Choroid plexus epithelial cell (primary cell): ENCODE measurements at places on chromosomes 1 and 21.

DNA sequence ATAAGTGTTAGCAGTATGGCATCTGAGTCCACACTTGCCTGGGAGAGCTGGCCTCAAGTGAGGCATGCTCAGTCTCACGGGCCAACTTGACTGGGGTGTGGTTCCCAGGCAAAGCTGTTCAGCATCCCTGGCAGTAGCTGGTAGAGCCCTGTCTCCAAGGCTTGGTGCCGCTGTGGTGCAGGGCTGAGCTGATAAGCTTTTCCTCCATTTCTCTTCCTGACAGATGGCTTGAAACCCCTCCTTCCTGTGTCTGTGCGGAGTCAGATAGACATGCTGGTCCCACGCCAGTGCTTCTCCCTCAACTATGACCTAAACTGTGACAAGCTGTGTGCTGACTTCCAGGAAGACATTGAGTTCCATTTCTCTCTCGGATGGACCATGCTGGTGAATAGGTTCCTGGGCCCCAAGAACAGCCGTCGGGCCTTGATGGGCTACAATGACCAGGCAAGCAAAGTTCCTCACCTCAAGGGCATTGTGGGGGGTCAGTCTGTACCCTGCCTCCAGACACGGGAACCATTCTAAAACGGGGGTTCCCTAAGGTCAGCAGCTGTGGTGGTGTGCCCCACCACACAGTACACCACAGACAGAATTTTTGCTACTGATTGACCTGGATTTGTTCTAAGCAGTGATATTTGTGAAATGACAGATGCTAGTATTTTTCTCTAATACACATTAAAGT lies 13.7 kb upstream of the MIIP start:
- no peak for DNase-seq

DNA sequence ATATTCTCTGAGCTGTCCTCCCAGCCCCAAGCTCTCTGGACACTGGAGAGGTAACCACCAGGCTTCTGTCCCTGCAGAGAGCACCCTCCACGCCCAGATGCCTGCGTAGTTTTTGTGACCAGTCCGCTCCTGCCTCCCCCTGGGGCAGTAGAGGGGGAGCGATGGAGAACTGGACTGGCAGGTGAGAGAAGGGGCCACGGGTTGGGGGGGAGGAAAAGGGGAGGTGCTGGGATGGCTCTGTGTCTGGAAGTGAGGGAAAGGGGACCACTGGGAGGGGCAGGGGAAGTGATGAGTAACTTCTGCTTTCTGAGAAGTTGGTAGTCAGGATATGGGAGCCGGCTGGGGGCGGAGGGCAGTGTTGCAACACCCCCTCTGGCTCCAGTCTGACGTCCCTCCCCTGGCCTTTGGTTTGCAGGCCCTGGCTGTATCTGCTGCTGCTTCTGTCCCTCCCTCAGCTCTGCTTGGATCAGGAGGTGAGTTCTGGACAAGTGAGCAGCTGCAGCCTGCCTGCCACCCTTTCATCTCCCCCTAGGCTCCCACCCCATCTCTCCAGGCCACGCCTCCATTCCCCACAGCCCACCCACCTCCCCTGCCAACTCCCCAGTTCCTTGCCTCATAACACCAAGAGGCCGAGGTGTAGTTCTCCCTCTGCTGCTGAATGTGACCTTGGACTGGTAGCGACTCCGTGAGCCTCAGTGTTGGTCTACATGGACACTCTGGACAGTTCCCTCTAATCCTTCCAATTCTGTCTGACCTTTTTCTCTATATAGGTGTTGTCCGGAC lies 3.1 kb downstream of the ADAMTSL4 start:
- DNase-seq = peak; percentile 97

DNA sequence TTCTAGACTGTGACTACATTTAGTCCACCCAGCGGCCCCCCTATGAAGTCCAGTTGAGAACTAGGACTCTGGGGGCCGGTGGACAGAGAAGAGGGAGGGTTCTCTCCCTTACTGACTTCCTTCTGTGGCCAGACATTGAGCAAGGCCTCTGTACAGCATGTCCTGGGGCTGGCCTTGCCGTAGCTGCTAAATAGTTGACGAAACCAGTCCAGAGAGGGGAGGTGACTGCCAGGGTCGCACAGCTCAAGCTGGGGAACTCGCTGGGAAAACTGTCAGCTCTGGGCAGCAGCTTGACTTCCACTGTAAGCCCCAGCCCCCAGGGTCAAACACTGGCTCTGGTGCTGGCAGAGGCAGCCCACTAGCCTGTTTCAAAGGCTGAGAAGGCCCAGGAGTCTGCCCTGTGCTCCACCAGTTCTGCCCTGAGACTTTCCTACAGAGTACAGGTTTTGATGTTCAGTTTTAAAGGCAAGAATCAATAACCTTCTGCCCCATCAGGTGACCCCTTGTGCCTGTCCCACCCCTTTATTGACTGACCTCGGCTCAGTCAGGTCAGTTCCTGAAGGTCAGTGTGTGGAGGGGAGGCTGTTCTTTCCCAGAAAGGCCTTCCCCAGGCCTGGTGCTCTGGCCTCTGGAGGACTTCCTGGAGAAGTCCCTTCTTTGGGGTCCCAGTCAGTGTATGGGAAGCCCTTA lies 14.1 kb downstream of the PCSK9 start:
- peak; percentile 86 for DNase-seq

DNA sequence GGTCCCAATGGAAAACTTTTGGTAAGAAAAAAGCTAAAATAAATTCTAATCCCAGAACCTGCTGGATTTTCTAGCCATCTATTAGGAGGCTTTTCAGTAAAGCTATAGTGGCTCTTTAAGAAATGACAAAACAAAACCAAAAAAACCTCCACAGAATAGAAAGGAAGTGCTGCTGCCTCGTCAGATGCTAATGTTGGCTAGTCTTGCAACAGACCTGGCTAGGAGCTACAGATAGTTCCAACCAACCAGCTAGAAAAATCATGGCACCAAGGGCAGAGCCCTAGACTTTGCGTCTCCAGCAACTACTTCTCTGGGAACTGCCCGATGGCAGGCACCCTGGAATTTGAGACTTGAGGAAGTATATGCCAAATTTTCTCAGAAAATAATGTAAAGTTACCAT lies 7.6 kb downstream of the CD101 start:
- no peak for DNase-seq

GRCh38 chr1:6912518-6912917 lies 127.3 kb downstream of the CAMTA1 start:
- no peak for DNase-seq

DNA sequence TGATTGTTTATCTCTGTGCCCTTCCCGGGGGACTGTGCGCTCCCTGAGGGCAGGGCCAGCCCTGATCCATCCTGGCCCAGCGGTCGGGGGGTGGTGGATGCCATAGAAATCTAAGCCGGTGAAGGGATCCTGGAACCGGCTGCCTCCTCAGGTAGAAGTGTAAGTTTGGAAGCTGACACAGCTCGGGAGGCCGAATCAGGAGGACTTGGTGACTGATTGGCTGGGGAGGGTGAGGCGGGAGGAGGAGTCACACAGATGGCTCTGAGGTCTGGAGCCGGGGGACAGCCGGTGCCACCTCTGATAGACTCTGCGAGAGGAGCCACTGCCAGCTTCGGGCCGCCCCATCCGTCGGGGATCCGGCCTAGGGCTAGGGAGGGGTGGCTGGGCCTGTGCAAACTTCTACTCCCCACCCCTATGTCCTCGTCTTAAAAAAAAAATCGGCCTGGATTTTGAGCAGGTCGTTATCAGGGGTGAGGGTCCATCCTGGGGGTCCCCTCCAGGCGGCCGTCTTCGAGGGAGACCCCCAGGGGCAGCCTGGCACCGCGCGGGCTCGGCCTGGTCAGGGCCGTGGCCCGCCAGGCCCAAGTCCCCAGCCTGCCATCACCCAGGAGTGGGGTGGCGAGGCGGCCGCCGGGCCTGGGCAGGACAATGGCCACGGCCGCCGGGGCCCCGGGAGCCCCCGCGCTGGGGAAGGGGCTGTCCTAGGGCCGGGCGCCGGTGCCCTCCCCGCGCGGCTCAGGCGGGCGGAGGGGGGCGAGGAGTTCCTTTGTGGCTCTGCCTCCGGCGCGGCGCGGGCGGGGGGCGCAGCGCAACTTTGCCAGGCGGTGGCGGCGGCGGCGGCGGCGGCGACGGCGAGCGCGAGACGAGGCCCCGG lies 708 bp upstream of the ZNF362 start:
- DNase-seq = peak; percentile 51

- peak; percentile 95 for DNase-seq
Measured at GRCh38 chr1:198935306-198935921, 296.6 kb downstream of the PTPRC start.

DNA sequence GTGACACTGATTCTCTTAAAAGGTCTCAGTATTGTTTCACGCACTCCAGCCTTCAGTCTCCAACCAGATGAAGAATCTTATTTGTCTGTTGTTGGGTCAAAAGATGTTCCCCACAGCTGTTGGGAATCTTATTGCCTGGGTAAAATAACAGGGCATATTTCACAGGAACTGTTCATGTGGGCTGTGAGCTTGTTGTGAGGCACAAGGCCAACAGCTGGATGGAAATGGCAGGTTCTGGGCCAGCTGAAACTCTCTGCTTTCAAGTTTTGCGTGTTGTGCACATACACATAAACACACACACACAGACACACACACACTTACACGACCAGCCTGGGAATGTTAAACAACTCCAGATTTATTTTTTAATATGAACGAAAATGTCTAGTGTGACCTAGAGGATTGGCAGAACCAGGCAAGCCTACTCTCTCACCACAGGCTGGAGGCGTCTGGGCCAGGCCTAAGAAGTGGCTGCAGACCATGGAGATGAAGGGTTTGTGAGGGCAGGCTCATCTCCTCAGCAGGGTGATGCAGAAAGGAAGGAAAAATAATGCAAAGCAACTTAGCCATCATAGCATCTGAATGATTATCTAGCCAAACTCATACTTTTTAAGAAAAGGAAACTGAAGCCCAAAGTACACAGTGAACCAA lies 357.0 kb downstream of the TTLL7 start:
- peak; percentile 2 for DNase-seq

DNA sequence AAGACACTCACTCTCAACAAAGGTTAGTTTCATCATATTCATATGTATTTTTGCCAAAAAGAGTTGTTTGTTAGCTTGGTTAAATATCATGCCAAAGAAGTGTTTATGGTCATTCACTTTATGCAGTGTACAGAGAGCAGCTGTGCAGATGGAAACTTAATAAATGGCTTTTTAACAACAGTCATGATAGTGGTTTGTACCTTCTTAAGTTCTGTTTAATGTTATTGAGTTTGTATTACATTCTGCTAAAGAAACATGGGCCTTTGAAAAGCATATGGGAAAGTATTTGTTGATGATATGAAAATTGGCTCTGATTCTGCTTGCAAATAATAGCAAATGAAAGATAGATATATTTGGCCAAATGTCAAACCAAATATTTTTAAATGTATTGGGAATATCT lies 607.3 kb downstream of the NCAM2 start:
- DNase-seq = no peak

DNA sequence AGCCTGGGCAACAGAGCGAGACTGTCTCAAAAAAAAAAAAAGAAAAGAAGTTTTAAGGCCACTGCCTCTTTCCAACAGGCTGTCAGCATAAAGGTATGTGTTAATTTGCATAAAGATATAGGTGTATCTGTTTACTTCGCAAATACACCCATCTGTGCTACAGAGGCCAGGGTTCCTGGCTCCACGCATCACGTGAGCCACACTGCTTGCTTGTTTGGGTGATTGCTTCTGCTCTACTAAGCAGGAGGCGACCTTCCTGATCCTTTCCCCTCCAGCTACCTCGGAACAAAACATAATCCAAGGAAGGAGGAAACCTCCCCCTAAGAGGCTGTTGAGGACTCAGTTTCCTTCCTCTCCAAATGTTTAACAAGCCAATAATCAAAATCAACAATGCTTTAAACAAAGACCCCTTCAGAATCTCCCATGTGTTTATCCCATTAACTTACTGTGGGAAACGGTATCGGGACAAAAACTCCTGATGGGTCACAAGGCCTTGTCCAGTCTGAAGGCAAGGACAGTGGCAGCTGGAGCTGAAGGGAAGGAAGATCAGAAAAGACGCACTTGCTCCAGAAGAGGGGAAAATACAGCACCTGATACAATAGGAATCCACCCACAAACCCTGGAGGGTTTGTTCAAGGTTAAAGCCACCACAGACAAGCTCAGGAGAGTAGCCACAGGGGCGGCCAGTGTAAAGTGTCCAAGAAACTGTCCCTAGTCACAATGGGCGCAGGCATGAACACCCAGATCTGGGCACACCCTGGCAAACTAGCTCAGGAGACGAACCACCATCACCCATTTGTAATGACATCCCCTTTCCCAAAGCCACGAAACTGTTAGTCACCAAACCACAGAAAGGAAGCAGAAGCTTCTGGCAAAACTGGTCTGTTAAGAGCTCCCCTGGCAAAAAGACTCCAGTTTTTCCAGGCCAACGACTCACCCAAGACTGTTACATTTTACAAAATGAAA lies 17.2 kb downstream of the CTNNBIP1 start:
- peak; percentile 56 for DNase-seq

DNA sequence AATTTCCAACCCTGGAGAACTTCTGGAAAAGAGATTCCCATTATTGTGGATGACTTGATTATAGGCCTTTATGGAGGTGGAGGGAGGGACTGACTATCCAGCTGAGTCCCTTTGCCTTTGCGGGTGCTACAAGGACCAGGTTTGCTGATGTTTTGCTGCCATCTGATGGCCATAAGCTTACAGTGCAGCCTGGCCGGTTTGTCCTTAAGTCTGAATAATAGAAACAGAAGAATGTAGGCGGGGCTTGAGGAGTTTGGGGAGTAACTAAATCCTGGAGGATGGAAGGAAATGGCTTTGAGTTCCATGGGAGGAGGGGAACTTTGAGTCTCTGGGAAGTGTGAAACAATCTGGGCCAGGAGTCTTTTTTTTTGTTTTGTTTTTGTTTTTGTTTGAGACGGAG lies 55.7 kb upstream of the CD1D start:
- peak; percentile 98 for DNase-seq

DNA sequence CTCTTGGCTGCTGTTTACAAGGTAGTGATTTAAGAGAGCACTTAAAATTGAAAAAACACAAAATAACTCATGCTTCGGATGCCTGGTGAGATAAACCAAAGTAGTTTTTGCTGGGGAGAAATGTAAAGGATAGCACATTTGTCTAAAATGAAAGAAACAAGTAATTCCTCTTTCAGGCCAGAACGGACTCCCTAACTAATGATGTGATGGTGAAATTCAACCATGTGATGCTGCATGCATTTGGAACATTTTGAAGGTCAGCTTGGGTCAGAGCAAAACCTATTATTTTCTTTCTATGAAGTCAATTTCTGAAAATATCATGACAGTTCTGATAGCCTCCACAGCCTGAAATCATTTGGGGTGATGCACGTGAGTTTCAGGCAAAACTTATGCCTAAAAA lies 27.6 kb downstream of the NMNAT2 start:
- no peak for DNase-seq

DNA sequence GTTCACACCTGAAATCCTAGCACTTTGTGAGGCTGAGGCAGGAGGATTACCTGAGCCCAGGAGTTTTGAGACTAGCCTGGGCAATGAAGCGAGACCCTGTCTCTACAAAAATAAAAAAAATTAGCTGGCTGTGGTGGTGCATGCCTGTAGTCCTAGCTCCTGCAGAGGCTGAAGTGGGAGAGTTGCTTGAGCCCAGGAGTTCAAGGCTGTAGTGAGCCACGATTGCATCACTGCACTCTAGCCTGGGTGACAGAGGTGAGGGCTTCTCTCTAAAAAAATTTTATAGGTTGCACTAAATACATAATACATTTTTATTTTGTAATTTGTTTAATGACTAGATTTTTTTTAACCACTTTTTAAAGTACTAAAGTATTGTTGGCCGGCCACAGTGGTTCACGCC lies 6.1 kb downstream of the PARK7 start:
- DNase-seq = no peak

- DNase-seq = no peak
Measured at GRCh38 chr1:179303200-179303785, 9.7 kb downstream of the SOAT1 start.
